ENCODE measurements at places on chromosomes 2 and 18. TPM values are rescaled to one million over a fixed set of nuclear protein-coding genes. Genes with fewer than 3 reads are reported as not detected.

DNA sequence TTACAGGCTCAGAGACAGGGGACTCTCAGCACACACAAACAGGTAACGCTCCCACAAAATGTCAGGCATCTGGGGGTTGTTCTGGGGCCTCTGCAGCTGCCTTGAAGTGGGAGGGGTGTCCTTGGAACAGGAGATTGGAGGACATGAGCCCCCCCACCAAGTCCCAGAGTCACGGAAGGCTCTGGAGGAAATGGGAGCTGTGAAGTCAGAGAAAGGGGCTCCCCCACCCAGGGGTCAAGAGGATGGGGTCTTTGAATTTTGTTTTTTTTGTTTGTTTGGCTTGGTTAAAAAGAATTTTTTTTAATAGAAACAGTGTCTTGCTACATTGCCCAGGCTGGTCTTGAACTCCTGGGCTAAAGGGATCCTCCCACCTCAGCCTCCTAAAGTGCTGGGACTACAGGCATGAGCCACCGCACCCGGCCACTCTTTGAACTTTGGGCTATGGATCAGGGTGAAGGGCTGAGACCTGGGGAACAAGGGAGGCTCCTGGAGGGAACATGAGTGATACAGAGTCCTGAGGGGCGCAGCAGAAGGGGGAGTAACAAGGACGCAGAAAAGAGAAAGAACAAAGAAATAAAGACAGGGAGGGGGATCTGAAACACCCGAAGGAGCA lies 46.8 kb downstream of the TNS1 start:
- DNase-seq: no peak

DNA sequence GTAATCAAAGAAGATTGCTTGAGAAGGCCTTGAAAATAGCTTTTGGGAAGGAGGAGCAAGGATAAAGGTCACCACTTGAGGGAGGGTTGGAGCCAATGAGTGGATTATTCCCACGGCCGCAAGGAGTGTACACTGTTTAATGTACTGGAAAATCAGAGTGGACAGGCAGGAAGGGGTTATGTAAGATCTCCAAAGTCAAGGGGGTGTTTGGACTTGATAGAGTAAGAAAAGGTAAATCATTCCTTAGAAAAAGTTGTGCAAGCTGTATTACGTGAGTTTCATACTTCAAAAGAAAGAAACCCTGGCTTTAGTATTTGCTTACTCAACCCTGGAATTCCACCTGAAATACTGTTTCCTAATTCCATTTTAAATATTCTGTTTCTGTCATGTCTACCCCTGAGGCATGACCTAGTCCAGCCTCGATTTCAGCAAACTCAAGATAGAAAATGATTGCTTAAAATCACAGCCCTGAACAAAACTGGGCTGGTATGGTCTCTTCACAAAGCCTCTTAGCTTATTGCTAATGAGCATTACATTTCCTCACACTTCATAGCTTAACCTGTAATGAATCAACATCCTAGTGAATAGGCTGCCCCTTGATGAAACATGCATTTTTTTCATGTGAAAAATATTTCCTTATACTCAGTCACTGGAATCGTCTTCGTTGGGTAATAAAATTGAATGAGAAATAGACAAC lies 1.1 kb downstream of the MREG start:
- DNase-seq: no peak

GRCh38 chr2:114113518-114113917 lies 223.6 kb downstream of the ACTR3 start:
- no peak for DNase-seq

- no peak for DNase-seq
These were observed 89.4 kb upstream of the MAPRE2 start for GRCh38 chr18:34951625-34952379.

DNA sequence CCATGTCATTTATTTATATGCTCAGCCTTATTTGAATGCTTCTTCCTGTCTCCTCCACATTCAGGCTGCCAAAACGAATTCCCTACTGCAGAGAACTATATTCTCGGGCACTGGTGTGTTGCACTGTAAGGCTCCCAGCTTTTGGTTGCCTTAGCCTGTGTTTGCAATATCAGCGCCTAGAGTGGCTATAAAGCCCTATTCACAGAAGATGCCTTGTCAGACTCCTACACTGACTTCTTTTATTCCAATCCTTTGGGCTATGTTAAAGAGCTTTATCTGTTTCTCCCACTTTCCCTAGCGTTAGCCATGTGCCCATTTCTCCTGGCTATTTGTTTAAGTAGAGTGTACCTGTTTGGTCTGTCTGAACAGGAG lies 62.4 kb upstream of the EHBP1 start:
- no peak for DNase-seq

DNA sequence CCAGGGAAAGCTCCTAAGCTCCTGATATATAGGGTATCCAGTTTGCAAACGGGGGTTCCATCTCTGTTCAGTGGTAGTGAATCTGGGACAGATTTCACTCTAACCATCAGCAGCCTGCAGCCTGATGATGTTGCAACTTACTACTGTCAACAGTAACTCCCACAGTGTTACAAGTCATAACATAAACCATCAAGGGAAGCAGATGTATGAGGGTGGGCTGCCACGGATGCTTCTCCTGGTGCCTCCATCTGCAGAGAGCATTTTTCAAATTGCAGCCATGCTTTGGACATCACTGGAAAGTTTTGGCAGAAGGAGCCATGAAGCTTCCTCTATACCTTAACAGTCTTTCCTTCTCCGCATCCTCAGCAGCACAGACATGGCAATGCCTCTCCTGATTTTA lies 234.5 kb downstream of the ANKRD36B start:
- no peak for DNase-seq

GRCh38 chr2:222228054-222228453 lies 70.7 kb downstream of the PAX3 start:
- no peak for DNase-seq

DNA sequence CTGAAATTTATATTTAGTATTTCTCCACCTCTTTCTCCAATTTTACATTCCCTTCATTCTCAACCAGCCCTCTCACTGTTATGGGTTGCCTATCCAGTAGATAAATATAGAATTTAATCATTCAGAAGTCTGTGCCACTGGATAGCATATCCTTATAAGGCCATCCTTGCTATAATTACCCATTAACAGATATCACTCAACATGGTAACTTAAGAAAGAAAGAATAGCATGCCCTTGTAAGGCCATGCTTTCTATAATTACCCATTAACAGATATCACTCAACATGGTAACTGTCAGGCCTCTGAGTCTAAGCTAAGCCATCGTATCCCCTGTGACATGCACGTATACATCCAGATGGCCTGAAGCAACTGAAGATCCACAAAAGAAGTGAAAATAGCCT lies 1137.4 kb upstream of the FAM98A start:
- DNase-seq: no peak

DNA sequence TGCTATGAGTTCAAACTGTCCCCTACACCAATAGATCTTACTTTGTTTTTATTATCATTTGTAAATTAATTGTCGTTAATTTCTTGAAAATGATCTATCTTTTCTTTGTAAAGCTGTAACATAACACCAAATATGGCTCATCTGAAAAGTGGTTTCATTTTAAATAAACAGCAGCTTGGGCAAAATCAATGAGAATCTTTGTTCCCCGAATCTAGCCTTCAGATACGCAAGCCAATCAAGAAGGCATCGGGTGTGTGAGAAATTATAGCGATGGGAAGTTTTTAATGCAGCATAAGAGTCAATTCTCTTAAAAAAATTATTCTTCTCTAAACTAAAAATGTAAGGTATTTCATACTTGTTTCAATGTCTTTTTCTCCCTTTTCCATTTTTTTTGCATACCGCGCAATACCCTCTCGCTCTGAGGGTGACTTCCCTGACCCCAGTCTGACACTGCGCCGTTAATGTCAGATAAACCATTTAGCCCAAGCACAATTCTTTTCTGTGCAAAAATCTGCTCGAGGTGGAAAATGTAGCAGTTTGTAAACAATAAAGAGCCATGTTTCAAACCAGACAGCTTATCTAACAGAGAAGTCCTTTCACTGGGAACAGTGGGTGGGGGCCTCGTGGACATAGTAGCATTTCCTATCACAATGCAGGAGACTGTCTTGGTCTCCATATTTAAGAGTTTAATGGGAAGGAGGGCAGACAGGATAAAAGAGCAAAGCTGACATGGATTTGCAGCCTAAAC lies 129.4 kb downstream of the TCF4 start:
- no peak for DNase-seq

GRCh38 chr18:52484977-52485376 lies 145.0 kb downstream of the DCC start:
- DNase-seq: no peak

GRCh38 chr2:3612639-3613523 lies 18.0 kb downstream of the COLEC11 start:
- DNase-seq: no peak

DNA sequence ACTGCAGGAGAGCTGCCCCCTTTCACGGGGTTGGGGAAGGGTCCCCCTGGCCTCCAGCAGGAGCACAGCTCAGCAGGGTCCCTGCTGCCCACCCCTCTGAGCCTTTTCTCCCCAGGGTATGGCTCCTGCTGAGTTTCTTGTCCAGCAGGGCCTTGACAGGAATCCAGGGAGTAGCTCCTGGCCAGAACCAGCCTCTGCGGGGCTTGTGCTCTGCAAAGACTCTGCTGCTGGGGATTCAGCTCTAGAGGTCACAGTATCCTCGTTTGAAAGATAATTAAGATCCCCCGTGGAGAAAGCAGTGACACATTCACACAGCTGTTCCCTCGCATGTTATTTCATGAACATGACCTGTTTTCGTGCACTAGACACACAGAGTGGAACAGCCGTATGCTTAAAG lies 21.2 kb downstream of the FOSL2 start:
- DNase-seq: no peak

DNA sequence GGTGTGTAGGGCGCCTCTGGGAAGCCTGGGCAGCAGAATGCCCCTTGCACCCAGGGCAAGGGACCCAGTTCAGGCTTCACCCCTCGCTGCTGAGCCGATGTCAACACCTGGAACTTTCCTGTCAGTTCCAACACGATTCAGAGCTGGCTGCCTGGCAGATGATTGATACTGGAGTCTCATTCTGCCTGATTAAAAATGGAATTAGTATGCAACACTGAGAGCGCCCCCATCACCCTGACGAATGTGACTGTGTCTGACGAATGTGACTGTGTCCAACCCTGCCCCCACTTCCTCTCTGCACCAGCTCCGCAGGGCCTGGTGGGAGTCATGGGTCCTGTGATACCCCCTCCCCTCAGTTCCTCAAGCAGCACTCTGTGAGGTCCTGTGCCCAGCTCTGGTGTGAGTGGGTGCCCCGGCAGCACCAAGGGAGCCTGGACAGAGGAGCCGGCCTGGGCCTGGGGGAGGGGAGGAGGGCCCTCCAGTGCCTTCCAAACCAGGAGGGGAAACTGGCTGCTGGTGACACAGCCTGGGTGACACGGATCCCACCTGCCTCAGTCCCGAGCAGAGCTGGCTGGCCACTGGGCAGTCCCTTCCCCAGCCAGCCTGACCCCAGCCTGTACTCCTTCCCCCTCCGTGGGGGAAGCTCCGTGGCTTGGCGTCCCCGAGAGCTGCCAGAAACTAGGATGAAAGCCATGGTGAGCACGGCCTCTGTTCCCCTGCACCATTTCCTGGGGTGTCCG lies 41.4 kb upstream of the ALPP start:
- no peak for DNase-seq

DNA sequence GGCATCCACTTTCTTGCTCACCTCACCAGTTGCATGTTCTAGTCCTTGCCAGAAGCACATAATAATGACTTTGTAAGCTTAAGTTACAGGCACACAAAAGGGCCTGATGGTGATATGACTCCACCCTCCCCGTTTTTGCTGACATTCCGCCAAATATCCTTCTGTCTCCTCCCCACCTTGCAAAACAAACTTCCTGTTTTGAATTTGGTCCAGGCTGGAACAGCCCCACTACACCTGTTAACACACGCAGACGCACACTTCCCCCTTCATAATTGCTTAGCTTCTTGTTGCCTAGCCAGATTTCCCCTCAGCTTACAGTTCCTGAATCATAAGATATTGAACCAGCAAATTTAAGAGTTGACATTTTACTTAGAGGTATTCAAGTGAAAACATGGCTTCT lies at the start of gene MGAT5:
Gene MGAT5 (plus strand): TSS at position 269 of the 400 bp plus-strand sequence. CDS start 332 bp downstream, outside the sequence.
- DNase-seq: no peak

GRCh38 chr2:219944866-219945265 lies 317.4 kb downstream of the SLC4A3 start:
- DNase-seq: no peak

- no peak for DNase-seq
These were observed 133.1 kb upstream of the CCDC195 start for GRCh38 chr2:224849264-224849663.

GRCh38 chr18:45657357-45658335 lies 42.4 kb downstream of the SLC14A2 start:
- DNase-seq: no peak

CCDC102B gene
- total RNA-seq: 17.7 TPM

CHRNG gene
- not detected for total RNA-seq

VIL1 gene
- not detected for total RNA-seq

C1GALT1C1L gene
- total RNA-seq: not detected

CHRND gene
- not detected for total RNA-seq

Measured in lung microvascular endothelial cell (primary cell).